ENCODE measurements at places on chromosomes 11 and 22. TPM values are rescaled to one million over a fixed set of nuclear protein-coding genes. Genes with fewer than 3 reads are reported as not detected.

The HIC2 gene
- total RNA-seq, result 2.4 TPM

DNA sequence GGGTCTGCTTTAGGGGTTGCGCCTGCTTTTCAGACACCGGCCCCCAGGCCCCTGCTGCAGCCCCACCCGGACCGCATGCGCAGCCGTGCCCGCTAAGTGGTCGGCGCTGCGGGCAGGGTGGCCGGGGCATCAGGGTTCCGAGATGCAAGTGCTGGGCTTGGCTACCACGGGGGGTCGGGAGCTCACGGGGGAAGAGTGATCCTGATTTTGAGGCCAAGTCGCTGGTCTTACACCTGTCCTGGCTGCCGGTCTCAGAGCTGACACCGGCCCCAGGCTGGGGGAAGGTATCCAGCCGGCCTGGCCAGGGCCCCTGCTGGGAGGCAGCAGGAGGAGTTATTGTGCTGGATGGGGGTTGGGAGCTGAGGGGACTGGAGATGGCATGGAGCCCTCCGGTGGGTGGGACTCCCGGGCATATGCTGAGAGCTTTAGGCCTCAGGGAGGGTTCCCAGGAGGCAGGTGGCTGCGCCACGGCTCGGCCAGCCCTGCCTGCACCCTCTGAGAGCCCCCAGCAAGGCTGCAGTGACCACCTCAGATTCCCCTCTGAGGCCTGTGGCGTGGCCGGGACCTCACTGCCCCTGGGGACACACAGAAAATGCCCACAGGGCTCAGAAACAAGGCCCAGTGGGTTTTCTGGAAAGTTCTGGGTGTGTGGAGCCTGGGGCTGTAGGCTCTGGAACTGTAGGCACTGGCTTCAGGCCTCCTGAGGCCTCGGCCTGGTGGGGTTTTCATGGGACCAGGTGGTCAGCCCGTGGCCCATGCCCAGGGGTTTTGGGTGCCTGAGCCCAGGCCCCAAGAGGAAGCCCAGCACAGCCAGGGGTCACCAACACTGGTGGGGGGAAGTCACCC lies 4.4 kb upstream of the MUC5AC start:
- peak; percentile 52 for DNase-seq

- DNase-seq, result no peak
Measured at GRCh38 chr11:123536690-123537437, 106.8 kb downstream of the GRAMD1B start.

GRCh38 chr11:111977146-111978027 lies 40.2 kb downstream of the DIXDC1 start:
- peak; percentile 44 for DNase-seq

The OR2AG2 gene
- not detected for total RNA-seq

- no peak for DNase-seq
Measured at GRCh38 chr11:32439501-32440210, 4.3 kb upstream of the WT1 start.

DNA sequence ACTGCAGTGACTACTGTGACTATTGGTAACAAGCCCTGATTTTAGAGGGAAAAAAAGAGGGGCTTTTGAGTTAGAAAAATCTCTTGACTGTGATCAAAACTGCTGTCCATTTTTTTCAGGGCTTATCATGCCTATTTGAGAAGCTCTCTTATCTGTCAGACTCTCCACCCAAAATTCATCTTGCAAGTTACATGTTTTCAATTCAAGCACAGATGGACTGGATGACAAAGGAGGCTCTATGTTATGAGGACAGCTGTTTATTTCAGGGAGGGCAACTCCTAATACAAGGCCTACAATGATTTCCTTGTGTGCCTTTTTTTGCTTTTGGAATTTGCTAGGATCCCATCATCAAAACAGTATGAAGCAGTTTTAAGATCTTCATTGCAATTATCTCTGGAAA lies 35.2 kb upstream of the USP47 start:
- DNase-seq, result no peak

DNA sequence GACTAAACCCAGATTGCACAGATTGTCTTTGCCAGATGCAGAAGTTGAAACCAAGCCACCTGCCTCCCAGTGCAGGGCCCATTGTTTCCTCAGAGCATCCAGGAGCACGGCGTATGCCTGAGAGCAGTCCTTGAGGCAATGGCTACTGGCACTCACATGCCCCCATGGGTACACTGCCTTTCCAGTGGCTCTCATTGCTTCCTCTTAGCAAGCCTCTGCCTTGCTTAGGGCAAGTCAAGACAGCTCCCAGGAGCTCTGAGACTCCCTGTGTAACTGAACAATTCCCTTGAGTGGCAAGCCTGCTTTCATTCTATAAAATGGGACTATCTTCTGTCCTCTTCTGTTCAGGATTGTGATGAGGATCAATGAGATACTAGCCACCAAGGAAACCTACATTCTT lies 4.1 kb downstream of the SYTL2 start:
- DNase-seq, result no peak

- DNase-seq, result no peak
Measured at GRCh38 chr11:75461151-75461550, 28.1 kb upstream of the KLHL35 start.

- DNase-seq, result no peak
Measured at GRCh38 chr22:24096758-24097115, 84.5 kb upstream of the SUSD2 start.

DNA sequence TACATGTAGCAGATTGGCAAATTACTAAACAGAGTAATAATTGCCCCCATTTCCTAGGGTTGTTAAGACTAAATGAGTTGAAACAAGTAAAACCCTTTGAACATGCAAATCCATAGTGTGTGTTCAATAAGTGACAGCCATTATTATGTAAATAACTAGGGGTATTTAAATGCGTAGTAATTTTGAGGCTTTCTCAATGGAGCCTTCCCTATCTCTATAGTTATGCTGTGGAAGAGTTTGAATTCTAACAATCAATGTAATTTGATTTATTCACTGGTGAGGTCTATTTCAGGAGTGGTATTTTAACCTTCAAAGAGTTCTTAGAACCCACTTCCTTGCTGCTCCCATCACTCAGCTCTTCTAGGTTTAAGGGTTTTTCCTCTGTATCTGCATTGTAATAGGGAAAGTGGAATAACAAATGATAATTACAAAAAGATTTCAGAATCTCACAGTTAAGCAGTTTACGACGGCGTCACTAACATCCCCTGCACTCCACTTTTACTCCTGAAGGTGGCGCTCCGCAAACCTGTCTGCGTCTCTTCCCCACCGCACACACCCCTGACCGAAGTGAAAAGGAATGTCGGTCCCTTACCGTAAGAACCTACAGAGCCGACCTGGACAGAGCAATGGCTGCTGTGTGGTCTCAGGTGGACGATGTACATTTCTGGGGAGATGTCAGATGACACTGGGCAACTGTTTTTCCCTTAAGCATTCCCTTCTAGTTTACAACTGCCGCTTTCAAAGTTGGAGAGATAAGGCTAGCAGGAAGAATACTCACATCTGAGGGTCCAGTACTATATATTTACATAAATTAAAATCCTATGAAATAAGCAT lies 80.8 kb downstream of the ZC3H12C start:
- peak; percentile 72 for DNase-seq

DNA sequence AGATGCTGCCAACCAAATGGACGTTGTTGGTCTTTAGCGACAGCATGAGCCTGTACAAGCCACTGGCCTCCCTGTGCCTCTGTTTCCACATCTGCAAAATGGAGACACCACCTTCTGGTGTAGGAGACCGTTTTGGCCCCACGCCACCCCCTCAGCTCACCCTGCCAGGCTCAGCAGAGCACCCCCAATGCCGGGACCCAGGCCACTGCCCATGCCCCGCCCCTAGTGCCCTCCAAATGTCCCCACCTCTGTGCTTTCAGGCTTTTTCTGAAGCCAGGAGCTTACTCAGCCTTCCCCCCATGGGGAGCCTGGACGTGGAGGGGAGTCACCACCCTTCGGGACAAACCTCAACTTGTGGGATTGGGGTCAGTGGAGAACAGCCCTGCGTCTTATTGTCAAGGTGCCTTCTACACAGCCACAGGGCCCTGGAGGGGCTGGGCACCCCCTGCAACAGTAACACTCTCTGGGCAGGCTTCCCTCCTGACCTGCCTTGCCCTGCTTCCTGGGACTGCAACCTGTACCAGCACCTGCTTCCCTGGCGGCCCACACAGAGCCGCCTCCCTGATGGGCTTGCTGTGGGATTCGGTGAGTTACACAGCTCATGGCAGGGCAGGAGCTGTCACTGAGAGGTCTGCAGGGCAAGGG lies 24.6 kb upstream of the RTL6 start:
- no peak for DNase-seq

The IGF2 gene
- total RNA-seq, result 0.45 TPM

GRCh38 chr11:57772562-57772961 lies 11.0 kb downstream of the CTNND1 start:
- DNase-seq, result no peak

- DNase-seq, result no peak
Measured at GRCh38 chr11:64198511-64198910, 8.0 kb upstream of the FERMT3 start.

The ADSL gene
- total RNA-seq, result 285 TPM

DNA sequence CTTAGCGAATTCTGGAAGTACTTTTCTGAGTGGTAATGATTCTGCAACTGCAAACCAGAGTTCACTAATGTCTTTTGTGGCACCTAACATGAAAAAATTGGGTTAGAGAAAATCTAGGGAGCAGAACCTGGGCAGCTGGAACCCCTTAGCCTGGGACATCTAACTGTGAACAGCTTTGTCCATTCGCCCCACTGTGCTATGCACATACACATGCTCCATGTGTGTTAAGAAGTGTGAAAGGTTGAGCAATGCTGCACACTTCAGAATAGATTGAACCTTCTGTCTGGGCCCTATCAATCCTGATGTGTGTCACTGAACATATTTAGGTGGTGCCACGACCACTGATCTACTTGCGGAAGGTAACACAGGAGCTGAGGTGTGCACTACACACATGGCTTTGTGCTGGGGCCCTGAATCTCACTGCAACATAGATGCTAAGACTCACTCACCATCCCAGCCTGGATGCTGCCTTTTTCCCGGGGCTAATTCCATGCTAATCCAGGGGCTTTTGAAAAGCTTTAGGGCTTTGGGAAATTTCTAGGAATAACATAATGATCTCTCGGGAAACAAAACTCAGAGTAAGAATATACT lies 976.2 kb downstream of the NTM start:
- no peak for DNase-seq

DNA sequence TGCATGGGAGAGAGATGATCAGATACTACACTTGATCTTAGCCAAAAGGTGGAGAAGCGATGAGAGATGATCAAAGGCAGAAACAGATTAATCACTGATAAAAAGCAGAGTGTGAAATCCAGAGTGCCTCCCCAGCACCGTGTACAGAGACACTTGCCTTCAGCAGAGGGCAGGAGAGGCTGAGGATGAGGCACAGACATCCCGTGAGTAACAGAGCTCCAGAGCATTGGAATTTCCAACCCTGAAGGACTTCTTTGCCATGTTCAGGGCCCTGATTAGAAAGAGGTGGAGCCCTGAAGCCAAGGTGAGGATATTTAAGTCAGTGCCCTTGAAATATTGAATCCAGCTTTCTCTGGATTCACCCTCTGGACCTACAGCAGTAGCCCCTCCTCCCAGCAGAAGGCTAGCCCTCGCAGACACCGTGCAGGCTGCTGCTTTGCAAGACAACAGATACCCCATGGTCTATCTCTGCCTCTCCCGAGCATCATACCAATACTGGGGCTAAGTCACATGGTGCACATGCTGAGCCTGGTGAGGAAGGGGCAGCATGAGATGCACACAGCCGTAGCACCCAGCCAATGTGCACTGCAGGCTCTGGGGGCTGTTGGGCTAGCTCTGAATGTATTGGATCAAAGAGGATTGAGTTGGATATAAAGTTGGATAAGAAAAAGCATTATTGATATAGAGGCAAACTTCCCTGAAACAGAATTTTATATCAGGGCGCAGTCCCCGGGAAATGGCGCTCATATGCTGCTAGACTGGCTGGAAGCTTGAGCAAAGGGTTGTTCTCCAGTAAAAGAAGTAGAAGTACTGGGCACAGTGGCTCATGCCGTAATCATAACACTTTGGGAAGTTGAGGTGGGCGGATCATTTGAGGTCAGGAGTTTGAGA lies 200.3 kb upstream of the B3GAT1 start:
- no peak for DNase-seq

DNA sequence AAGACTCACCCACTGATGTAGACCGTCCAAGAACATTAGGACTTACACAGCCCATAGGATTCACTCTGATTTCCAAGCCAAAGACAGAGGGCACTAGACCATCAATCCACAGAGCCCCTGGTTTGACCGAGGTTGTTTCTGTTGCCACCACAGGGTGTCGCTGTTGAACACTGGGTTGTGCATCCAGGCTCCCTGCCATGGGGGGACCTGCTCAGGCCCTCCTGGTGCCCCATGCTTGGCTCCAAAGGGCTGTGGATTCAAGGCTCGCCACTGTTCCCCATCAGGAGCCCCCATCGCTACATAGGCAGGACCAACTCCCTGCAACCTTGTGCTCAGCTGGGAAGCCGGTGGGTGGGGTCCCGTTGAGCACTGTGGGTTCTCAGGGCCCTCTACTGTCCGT lies 128.0 kb upstream of the ANO1 start:
- peak; percentile 49 for DNase-seq

DNA sequence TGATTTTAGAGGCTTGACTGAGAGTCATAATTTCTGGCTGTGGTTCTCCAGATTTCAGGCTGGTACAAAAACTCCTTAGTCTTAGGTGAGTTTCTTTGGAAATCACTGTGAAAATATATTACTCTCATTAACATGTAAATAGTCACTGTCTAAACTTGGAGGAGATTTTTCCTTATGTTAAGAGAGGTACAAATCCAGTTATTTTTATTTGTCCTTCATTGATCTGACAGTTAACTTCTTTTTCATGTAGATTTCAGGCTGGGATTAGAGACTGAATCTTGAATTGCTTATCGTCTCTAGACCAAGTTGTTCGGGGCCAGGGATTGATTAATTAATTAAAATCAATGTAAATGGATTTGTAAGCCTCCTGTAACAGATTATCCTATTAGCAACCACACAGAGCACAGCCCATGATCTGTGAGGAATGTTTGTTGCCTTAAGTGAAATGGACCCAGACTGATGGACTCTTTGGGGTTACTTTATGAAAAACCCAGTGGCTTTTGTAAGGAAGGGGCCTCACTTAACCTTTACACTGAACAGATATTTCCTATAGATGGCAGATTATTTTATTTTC lies 21.1 kb downstream of the TEAD1 start:
- DNase-seq, result no peak

The CASP5 gene
- not detected for total RNA-seq

- no peak for DNase-seq
Measured at GRCh38 chr11:131629925-131630540, 259.6 kb downstream of the NTM start.

DNA sequence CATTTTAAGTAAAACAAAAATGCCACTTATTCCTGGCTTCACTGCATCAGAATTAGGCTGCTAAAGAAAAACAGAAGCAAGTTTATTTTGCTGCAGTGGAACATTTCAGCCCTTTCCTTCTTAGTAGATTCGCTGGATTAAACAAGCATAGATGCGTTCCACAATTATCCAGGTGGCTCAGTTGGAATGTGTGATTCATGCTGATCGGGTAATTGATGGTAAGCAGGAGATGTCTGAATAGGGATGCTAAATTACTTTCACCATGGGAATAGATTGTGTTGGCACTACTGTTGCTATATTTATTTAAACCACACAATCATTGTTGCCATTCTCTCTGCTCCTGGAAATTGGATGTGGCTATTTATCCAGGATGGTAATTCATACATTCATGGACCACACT lies 440.1 kb upstream of the DDI1 start:
- no peak for DNase-seq

GRCh38 chr11:113248702-113249490 lies 65.5 kb upstream of the TTC12 start:
- DNase-seq, result no peak

The ARFGAP3 gene
- total RNA-seq, result 40.2 TPM

- peak; percentile 77 for DNase-seq
Measured at GRCh38 chr11:61972672-61973475, 5.4 kb upstream of the FTH1 start.

All from Daoy (cell line).